SK-N-SH treated with all-trans-retinoic acid at 6 μM for 48 hours (cell line): ENCODE measurements at places on chromosomes 4 and X.

DNA sequence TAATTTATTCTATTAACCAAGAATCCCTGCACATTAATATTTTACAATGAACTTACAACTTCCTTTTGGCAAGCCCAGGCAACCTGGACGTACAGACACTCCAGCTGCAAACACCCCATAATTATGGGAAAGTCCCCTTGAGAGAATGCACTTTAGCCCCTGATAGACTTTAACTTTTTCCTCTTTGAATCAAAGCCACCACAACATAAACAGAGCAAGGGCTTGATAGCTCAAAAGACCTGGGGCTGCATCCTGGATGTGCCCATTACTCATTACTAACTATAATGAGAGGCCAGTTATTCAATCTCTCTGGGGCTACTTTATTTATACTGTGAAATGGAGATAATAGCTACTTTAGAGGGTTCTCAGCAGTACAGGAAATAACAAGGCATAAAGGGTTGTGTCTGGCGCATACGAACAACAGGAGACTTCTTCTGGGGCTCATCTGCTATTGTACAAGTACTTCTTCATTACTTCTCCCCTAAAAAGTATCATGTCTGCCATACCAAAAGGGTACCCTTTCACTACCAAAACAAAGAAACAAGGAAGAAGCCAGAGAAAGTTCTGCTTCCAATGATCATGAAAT lies 54.9 kb downstream of the CASK start:
- no peak for ATAC-seq

DNA sequence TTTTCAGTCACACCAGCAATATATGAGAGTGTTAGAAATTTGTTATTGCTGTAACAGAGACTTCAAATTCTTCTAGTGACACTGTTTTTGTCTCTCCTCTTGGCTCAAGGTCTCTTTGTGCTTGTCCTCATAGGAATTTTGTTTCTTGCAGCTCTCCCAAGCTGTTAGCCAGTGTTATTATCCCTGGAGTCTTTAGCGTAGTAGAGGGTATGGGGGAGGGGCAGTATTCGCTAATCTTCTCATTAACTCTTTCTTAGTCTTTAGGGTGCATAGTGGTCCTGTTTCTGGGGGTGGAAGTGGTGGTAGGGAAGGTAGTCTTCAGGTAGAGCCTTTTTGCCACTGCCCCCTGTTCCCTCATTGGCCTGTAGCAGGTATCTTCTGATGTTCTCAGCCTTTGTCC lies 79.4 kb downstream of the JADE3 start:
- no peak for ATAC-seq

GRCh38 chr4:55757356-55757952 lies 62.1 kb upstream of the EXOC1L start:
- no peak for ATAC-seq

GRCh38 chrX:19752043-19752442 lies 135.4 kb downstream of the SH3KBP1 start:
- no peak for ATAC-seq

DNA sequence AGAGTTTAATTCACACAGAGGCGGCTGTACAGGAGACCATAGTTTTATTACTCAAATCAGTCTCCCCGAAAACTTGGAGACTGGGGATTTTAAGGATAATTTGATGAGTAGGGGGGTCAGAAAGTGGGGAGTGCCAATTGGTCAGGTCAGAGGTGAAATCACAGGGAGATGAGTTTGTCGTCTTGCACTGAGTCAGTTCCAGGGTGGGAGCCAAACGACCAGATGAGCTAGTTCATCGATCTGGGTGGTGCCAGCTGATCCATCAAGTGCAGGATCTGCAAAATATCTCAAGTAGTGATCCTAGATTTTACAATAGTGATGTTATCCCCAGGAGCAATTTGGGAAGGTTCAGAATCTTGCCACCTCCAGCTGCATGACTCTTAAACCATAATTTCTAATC lies 4.0 kb downstream of the ETFDH start:
- no peak for ATAC-seq

DNA sequence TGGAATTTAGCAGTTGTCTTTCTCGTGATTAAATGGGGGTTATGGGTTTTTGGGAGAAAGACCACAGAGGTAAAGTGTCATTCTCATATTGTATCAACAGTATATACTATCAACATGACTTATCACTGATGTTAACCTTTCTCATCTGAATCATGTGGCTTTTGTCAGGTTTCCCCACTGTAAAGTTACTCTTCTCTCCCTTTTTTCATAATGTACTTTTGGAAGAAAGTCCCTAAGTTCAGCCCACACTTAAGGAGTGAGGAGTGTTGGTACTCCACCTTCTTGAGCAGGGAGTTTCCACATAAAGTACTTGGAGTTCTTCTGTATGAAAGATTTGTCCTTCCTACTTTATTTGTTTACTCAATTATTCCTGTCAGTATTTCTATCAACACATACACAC lies 169.9 kb downstream of the ZNF330 start:
- ATAC-seq: no peak

- peak; percentile 96 for ATAC-seq
Observed at GRCh38 chrX:68433155-68433980, at the start of gene OPHN1. Gene OPHN1 (minus strand): TSS chrX:68433495. CDS start chrX:68433020, 475 bp downstream.

- ATAC-seq: no peak
Observed at GRCh38 chr4:177220376-177220775, 89.3 kb upstream of the NEIL3 start.
